Stimulated activated CD4-positive, alpha-beta T cell treated with anti-CD3 and anti-CD28 coated beads, Interleukin-2, amount 100 ng/mL, for 4 hours (primary cell): ENCODE measurements at places on chromosomes 13 and 19.

DNA sequence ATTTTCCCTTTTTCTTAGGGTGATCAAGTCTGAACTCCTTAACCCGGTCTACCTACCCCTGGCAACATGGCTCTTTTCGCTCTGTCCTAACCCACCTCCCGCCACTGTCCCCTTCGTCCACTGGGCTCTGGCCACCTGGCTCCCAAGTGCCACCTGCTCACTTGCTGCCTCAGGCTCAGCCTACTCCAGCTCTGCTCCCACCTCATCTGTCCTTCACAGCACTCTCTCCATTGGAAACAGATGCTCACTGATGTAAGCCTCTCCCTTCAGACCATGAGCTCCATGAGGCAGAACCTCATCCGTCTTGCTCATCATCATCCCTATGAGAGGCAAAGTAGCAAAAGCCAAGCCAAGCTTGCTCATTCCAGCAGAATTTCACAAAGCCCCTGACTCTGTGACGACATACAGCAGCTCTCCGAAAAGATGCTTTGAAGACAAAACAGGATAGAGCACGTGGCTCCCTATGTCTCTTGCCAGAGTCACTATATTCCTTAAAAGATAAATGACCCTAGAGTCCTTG, 35.3 kb upstream of the AMER2 start:
- no peak for DNase-seq

- DNase-seq: no peak
Measured at GRCh38 chr13:33257841-33258807, 27.4 kb downstream of the STARD13 start.

DNA sequence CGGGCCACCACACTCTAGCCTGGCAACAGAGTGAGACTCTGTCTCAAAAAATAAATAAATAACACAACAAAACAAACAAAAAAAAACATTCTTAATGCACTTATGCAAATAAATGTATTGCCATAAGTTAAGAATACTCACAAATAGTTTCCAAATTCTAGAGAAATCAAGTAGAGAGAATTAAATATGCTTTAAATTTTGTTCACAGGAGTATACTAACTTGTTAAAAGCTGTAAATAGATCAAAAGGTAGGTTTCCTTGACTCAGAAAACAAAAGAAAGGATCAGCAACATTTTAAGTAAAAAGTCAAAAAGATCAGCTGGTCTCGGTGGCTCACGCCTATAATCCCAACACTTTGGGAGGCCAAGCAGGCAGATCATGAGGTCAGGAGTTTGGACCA, 50.5 kb upstream of the ZNF429 start:
- no peak for DNase-seq

- no peak for DNase-seq
Measured at GRCh38 chr13:67267136-67267535, 37.0 kb upstream of the PCDH9 start.

- DNase-seq: no peak
Measured at GRCh38 chr13:105177265-105177900, 1358.1 kb downstream of the EFNB2 start.

- DNase-seq: no peak
Measured at GRCh38 chr19:811506-812048, 10.2 kb downstream of the PLPPR3 start.
